ENCODE measurements at places on chromosomes 1 and 21. TPM values are rescaled to one million over a fixed set of nuclear protein-coding genes. Genes with fewer than 3 reads are reported as not detected.

- peak; percentile 28 for DNase-seq
Observed at GRCh38 chr1:97758541-97759057, 162.2 kb downstream of the DPYD start.

GRCh38 chr1:204319462-204319861, 40.3 kb downstream of the PLEKHA6 start:
- no peak for DNase-seq

DNA sequence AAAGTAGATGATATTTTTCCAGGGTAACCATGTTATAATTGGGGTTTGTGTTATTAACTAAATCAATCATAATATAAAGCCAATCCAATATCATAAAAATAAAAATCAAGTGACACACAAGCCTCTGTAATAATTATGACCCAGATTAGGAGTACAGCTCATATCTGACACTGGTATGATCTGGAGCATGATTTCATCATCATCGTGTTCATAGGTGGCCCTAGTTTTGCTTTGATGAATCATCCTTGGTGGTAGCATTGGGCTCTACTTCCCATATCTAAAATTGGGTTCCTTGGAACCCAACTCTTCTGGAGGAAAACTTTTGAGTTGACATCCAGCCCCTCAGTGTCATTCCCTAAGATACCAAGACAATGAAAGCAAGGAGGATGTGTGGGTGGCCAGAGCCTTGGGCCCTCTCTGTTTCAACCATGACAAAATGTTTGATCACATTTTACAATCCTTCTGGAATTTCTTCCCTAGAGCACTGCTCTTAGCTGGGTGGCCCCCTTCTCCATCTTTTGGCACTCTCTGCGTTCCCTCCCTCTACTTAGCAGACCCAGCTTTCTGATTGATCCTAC, 37.0 kb upstream of the ENAH start:
- no peak for DNase-seq

Gene USP16
- total RNA-seq: 39.1 TPM

DNA sequence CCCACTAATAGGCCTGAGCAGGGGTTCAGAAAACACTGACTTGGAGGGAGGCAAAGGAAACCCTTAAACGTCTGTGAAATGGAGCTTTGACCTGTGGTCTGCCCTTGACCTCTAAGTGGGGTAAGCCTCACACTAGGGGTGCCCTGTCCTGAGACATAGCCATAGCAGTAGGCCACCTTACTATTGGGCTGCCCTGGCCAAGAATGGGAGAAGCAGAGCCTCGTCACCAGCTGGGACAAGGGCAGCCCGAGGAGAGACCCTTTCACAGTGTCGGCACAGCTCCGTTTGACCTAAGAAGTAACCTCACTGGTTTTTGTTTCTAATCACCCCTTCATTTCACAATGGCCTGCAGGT, 26.4 kb upstream of the IFNAR2 start:
- no peak for DNase-seq

Gene STUM
- 7.4 TPM for total RNA-seq

GRCh38 chr21:18803624-18804023, 400.0 kb upstream of the TMPRSS15 start:
- DNase-seq: no peak

- DNase-seq: no peak
Observed at GRCh38 chr21:14312871-14313270, 70.1 kb downstream of the HSPA13 start.

DNA sequence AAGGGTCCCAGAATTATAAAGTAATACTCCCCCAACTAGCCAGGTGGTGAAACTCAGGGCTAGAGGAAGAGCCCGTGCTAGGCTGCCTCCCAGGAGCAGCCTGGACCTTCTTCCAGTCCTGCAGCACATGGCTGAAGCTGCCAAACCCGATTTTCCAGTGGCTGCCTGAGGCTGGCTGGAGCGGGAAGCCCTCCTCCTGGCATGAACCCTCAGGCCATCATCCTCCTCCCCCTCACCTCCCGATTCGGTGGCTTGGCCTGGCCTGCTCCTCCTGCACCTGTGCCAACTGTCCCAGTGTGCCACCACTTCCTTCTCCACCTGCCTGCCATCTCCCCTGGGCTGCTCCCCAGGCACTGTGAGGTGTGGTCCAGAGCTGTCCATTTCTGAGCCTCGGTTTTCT, 3.0 kb upstream of the TSPAN1 start:
- DNase-seq: peak; percentile 24

DNA sequence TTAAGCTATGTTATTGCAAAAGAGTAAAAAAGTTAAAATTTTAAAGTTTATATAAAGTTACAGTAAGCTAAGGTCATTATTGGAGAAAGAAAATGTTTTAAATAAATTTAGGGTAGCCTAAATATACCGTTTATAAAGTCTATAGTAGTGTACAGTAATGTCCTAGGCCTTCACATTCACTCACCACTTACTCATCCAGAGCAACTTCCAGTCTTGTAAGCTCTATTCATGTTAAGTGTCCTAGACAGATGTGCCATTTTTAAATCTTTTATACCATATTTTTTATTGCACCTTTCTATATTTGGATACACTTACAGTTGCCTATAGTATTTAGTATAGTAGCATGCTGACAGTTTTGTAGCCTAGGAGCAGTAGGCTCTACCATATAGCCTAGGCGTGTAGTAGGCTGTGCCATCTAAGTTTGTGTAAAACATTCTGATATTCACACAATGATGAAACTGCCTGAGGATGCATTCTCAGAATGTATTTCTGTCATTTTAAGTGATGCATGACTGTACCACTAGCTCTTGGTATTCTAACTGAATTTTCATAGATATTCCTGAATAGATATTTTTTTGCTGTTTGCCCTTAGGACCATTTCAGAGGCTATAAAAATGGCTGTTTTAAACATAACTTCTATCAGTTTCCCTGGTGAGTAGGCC, 26.8 kb downstream of the PPP2R5A start:
- no peak for DNase-seq

Measured in tongue (tissue), 3 donors.